ENCODE measurements at places on chromosomes 5 and 9.

DNA sequence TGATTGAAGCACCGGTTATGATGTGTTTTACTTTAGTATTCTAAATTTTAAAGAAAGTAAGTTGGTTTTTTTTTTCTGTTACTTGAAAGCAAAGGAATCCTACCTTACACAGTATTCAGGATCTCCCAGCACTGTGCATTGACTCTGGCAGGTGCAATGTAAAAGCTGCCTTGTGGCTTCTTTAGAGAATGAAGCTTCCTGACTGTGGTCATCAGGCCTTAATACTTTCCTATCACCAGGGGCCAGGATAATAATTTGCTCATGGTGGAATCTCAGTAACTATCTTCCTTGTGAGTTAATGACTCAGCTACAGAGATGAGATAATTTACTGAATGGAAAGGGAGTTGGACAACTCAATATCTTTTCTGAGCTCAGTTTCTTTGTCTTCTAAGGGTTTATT is 435.5 kb upstream of the ZNF608 start:
- DNase-seq: no peak

DNA sequence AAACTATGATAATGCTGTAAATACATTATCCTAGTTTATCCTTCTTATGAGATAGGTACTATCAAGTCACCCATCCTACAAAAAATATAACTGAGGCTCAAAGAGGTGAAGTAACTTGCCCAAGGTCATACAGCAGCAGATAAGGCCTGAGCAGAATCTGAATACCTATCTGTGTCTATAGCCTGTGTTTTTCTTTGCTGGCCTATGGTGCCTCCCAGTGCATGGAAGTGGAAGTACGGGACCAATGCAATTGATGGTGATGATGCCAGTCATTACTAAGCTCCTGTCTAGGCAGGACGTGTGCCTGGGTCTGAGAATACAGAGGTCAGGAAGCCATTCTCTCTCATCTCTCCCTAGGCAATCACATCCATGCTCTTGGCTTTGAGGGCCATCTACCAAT is 67.8 kb downstream of the FAT2 start:
- peak; percentile 68 for DNase-seq

DNA sequence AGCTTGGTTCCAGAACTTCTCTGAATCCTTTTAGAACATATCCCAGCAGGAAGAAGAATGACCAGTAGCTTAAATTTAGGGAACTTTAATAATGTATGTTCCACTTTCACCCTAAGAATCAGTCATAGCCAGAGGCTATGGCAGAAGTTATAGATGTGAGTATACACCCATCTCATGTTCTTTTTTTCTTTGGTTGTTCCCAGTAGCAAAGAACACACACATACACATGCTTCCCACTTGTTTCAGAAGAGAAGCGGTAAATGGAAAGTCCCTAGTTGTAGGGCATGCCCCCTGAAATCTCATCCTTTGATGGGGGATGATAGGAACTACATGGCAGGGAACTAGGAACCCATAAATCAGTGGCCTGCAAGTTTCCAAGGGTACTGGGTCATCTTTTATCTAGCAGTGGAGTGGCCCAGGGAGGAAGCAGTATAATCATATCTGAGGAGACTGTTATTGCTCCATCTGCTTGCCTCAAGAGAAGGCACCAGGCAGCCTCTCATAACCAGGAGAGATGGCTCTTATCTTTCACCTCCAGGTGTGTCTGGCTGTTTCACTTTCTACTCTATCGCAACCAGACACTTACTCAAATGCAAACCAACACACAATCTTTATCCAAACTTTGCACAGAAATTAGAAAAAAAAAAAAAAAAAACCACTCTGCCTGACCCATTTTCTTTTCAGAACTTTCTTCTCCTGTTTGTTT is 109.5 kb downstream of the SNCAIP start:
- no peak for DNase-seq

- no peak for DNase-seq
Observed at GRCh38 chr5:127206320-127207113, 84.1 kb upstream of the MEGF10 start.

DNA sequence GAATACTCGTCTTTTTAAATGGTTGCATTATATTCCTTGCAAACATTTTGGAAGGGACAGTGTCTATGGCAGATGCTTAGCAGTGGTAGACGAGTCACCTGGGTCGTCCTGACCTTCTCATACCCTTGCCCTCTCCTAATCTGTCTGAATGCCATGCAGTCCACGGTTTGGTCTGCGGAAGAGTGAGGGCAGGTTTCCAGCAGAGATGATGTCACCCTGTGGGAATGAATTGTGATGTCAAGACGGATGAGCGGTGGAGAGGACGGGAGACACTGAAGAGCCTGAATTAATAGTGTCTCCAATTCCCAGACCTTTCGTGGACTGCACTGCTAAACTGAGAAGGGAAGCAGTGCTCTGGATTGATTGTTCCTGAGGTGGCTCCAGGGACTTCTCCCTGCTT is 329.0 kb upstream of the PANK3 start:
- DNase-seq: no peak

GRCh38 chr5:139027150-139027549 is 152.0 kb upstream of the LRRTM2 start:
- DNase-seq: no peak

GRCh38 chr5:159047086-159047485 is 52.6 kb downstream of the EBF1 start:
- DNase-seq: no peak

- DNase-seq: peak; percentile 41
Observed at GRCh38 chr9:20604562-20604961, 17.7 kb downstream of the MLLT3 start.

DNA sequence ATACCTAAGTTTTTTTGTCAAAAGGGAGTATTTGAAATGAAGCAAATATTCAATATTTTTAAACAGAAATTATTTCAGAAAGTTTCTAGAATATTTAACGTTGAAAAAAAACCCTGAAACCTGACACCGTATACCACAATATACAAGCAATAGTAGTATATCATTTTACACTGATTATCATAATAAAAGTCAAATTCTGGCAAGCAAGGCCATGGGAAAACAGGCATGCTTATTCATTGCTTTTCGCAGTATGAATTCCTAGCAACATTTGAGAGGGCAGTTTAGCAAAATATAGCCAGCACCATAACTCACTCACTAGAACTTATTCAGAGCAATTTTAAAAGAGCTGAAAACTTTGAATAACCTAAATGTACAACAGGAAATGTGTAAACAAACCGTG is 46.1 kb downstream of the ERAP1 start:
- no peak for DNase-seq

GRCh38 chr9:89375191-89375760 is 57.0 kb downstream of the SECISBP2 start:
- DNase-seq: peak; percentile 41

- no peak for DNase-seq
Observed at GRCh38 chr9:98506422-98507054, 202.2 kb downstream of the GABBR2 start.

DNA sequence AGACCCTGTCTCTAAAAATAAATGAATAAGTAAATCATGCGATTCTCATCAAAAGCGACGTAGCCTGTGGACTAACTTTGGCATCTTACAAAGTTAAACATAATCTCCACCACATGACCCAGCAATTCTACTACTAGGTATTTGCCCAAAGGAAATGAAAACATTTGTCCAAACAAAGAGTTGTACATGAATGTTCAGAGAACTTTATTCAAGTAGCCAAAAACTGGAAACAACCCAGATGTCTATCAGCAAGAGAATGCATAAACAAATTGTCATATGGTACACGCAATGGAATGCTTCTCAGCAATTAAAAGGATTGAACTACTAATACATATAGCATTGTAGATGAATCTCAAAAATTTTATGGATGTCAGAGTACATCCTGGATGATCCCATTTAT is 82.6 kb downstream of the ADRB2 start:
- DNase-seq: no peak

GRCh38 chr9:76703270-76703669 is 61.0 kb upstream of the PCA3 start:
- no peak for DNase-seq

DNA sequence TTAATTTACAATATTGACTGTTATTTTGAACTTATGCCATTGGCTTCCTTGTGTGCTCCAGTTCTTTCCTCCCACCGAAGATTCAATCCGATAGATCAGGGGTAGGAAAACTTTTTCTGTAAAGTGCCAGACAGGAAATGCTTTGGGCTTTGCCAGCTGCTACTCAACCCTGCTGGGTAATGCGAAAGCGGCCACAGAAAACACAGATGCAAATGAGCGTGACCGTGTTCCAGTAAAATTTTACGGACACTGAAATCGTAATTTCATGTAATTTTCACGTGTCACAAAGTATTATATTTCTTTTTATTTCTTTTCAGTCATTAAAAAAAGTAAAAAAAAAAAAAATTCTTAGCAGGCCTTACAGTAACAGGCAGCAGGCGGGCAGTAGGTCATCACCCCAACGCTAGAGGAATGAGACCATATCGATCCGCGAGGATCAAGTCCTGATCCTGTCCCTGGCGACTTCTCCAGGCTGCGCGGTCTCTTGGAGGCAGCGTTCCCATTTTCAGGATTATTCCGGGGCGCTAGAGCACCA is 599 bp downstream of the NMRK1 start:
- DNase-seq: peak; percentile 67

Data from activated CD4-positive, alpha-beta T cell treated with anti-CD3 and anti-CD28 coated beads, Interleukin-2, Interleukin-6, amounts not matched to agents 100 ng/mL and 50 ng/mL, durations not matched to agents 16 hours and 8 hours (primary cell).